Activated CD4-positive, alpha-beta T cell treated with anti-CD3 and anti-CD28 coated beads, Interleukin-2, Interleukin-4, amounts not matched to agents 100 ng/mL and 50 ng/mL, durations not matched to agents 16 hours and 8 hours (primary cell): ENCODE measurements at places on chromosomes 5 and 9.

GRCh38 chr9:133709015-133709611 is 29.0 kb downstream of the SARDH start:
- DNase-seq: no peak

DNA sequence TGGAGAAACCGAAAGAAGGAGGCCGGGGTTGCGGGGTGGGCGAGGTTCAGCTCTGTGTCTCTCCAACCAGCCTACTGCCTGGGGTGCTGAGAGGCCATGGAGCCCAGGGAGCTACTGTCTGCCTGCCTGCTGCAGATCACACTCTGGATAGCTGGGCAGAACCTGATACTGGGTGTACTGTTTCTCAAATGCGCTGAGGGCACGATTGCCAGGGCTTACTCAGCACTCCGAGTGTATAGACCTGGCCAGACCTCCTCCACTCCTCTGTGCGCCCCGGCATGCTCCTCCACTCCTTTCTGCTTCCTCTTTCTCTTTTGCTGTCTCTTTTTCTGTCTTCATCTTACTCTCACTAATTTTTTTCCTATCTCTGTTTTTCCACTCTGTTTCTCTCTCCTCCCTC is 215.1 kb downstream of the PAPPA start:
- DNase-seq: no peak

DNA sequence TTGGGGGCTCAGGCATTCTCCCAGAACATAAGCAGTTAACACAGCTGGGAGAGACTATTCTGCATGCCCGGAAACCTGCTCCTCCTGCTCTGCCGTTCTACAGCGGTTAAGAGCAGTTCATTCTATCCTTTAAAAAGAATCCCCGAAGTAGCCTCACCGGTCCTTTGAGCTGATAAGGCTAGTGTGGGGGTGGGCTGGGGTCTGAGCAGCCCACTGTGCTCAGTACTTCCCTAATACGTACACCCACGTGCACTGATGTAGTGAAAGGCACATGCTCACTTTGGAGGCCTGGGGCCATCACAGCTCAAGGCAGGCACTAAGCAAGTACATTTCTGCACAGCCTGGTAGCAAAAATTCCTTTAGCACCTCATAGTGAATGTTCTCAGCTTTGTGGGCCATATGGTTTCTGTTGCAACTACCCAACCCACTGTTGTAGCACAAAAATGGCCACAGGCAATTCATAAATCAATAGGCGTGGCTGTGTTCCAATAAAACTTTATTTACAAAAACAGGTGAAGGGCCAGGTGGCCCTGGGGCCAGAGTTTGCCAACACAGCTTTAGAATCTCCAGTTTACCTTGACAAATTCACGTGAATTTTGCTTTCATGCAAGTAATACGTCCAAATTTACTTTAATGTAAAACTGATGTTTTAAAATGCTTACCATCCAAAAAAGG is 136.4 kb downstream of the ZNF354C start:
- no peak for DNase-seq

DNA sequence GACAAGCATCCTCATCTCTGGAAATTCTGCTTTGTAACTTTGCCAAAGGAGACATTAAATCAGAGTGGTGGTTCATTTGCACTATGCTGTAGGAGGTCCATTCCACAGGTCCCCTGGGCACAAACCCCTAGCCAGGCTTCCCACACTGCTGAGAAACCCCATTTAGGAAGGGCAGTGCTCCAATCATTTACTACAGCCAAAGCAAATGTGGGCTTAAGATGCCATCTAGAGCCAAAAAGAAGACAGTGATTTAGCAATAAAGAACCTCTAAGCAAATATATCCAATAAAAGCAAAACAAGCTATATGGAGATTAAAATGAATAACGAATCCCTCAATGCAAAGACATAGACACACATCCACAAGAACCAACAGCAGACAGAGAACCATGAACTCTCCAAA is 129.0 kb upstream of the ALDH1B1 start:
- DNase-seq: no peak

DNA sequence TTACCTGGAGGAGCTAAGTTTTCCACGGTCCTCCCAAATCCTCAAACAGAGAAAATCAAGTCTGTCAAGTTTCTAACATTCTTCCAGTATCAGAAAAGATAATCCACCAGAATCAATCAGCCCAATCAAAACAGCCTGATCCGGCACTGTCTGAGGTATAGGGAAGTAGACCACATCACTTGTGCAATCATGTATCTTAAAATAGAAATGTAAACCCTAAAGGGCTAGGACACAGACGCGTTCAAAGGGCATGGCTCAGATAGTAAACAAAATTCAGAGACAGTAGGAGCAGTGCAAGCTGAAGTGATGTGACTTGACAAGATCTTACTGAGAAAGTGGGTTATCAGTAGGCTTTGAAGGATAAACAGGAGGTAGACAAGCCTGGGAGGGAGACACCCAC is 252.4 kb upstream of the DAPK1 start:
- DNase-seq: no peak

DNA sequence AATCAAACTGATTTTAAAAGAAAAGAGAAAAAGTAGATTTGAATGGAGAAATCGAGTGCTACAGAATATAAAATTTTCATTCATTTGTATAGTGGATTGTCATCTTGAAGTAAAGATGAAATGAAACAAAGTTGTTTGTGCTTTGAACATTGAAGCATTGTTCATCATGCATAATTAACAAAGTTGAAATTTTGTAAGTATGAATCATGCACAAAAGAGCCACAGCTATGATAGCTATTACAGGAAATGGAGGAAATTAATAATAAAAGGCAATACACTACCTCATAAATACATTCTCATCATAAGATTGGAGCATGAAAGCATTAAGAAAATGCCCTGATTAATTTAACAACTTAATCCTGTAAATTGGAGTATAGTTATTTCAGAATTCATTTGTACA is 153.4 kb upstream of the TLX3 start:
- no peak for DNase-seq

DNA sequence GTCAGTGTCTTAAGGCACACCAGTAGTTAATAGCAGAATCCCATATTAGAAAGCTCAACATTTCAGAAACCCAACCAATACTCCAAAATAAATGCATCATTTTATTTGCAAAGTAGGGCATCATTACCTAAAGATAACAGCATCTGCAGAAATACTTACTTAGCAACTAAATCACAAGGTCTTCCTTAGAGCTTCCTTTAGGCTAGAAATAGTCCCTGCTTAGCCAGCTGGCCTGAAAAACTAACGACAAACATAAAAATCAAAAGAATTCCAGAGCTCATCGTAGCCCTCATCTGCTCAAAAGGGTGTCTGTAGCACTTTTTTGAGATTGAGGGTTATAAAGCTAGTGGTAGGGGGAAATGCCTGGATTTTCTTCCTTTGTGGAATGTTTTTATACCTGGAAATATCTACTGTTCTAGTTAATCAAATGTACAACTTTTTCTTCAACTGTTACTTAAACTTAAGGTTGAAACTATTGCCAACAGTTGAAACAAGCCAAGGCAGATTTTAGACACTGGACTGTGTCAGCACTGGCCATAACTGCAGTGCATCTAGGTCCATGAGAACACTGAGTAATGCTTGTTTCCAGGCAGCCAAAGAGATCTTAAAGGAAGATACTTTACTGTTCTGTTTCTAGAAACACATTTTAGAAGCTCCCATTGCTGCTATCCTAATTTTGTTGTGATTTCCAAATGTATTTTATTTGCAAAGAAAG is 129.4 kb upstream of the RASA1 start:
- no peak for DNase-seq

GRCh38 chr5:114658194-114658593 is 296.3 kb downstream of the KCNN2 start:
- no peak for DNase-seq

- DNase-seq: no peak
Observed at GRCh38 chr5:64838376-64838775, 69.6 kb downstream of the CWC27 start.

DNA sequence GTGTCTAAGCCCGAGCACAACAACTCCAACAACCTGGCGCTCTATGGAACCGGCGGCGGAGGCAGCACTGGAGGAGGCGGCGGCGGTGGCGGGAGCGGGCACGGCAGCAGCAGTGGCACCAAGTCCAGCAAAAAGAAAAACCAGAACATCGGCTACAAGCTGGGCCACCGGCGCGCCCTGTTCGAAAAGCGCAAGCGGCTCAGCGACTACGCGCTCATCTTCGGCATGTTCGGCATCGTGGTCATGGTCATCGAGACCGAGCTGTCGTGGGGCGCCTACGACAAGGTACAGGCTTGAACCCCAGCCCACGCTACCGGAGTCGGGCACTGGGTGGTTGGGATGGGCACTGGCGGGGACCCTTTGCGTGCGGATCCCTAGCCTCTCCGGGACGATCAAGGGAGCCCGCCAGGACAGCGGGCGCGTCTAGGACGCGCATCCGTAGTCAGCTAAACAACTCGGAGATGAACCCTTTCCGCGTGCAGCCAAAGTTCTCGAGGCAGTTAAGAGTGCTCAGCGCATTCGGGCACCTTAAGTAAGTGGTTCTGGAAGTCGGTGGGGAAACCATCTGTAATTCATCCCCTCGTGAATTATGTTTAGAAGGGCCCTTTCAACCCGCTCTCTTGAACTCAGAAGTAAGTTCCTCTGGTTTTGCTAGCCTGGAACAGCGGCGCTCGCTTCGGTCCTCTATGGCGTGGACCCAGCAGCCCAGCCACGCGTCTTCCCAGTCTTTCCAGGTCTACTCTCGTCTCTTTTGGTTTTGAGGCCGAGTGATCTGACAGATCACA is 1.3 kb downstream of the KCNN2 start:
- DNase-seq: no peak

DNA sequence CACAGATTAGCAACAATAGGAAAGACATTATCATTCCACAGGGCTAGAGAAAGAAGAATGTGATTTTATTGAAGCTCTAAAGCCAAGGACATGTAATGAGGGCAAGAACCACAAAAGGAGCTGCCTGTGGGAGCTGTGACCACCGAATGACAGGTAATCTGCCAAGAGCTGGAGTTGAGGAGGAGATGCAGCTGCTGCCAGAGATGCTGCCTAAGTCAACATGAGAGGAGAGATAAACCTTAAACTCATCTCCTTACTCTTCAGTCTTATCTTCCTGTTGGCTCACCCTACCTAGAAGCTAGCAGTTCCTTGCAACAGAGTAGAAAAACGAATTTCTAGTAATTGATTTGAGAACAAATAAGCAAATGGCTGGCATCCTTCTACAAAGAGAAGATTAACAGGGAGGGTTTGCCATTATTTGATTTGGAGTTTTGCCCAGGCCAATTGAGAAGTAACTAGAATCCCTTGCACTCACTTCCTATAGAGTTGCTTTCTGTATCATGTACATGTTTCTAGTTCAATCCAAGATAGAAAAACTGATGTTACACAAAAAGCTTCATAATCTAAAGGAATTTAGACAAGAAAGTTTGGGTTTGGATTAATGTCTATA is 539.2 kb downstream of the TLE1 start:
- no peak for DNase-seq

DNA sequence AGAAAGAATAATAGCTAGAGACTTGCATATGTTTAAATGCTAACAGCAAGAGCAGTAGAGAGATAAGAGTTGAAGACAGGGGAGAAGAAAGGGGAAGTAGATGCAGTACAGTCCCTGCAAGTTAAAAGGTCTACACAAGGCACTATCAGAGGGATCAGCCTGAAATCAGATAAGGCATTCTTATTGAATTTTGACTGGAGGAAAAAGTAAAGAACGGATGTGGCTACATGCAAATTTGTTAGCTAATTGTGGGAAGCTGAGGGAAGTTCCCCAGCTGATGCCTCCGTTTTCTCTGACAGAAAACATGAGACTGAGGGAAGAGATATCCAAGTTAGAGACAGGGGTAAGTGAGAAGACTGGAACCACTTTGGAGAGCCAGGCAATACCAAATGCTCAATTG is 12.9 kb upstream of the RHOBTB3 start:
- DNase-seq: peak; percentile 72

DNA sequence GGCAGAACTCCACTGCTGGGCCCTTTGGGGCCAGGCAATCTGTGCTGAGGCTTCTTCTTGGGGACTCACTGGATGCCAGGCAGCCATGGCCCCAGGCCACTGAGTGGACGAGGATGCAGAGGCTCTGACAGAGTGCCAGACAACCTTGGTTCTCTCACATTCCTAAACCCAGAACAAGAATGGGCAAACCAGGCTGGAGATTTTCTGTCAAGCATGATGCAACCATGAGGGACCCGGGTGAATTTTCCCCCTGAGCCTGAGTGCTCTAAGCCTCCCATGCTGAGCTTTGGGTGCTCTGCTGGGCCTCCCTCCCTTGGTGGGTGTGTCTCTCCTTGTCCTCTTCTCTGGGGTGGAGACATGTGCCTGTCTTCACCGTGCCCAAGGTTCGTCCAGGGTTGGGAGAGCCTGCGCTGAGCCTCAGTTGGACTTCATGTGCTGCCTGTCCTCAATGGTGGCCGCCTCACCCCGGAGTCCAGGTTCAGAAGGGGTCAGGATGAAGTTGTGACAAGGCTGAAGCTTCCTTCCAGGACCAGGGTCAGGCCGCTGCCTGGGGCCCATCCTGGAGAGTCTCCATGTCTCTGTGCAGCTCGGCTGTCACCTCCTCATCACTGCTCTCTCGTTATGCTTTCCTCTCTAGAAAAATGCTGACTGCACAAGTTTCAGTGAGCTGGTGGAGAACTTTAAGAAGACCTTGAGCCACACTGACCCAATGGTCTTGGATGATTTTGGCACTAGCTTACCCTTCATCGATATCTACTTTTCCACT is 24.1 kb downstream of the PITX1 start:
- no peak for DNase-seq

- DNase-seq: no peak
Observed at GRCh38 chr9:105308461-105309341, 64.2 kb downstream of the SLC44A1 start.

DNA sequence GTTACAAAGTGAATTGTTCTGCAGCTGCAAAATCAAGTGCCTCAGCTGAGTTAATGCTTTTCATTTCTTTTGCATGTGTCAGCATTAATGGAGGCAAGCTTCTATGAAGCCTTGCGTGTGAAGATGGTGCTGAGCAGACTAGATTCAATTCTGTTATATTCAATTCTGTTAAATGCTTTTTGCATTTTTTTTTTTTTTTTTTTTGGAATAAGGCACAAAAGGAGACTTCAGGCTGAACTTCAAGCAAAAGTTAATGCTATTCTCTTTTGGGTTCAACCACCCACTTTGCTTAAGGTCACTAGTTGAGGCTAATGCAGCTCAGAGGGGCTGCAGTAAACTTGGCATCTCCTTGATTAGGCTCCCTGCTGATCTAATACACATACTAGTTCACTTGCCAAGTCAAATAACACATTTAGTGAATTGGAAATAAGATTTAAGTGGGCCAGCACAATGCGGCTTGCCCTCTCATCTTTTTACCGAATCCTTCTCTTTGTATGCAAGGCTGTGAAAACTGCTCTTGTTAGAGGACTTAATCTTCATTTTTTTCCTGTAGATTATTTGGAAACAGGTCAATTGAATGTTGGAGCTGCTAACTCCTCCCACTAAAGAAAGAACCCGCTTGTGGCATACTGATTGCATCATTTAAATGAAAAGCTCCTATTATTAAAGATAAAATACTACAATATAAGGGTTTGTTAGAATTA is 1020.2 kb downstream of the NR2F1-AS1 start:
- DNase-seq: no peak

GRCh38 chr9:127214421-127215267 is 49.9 kb upstream of the GARNL3 start:
- DNase-seq: peak; percentile 60

DNA sequence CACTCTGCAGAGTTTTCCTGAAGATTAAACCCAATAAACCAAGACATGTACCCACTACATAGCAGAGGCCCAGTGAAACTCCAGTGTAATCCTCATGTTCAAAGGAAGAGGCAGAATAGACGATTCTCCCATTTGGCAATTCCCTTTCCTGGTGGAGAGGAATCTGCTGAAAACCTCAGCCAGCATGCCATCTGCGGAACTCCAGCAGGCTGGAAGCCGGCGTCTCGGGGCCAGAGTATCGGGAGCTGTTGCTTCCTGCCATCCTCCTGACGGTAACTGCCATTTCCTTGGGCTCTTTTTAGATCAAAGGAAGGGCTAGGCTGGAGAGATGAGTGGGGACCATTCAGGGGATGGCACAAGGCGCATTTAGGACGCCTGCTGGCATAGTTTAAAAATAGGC is 20.5 kb downstream of the NEURL1B start:
- no peak for DNase-seq
